WERI-Rb-1 (cell line): ENCODE measurements at places on chromosomes 1 and 21.

DNA sequence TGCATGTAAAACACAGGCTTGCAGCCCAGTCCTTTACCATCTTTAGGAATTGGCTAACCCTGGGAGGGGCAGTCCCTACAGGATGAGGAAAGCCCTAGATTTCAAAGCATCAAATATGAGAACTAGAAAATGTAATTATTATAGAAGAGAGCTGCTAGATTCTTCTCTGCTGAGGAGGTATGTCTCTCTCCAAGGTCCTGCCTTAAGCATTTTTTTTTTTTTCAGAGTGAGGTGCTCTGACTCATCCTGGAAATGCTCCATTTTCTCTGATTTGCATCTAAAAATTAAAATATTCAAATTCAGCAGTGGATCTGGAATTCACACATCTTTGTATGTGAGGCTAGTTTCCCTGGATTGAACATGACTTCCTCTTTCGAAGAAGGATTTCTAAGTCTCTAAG, 149.8 kb downstream of the ZNF648 start:
- DNase-seq: no peak

DNA sequence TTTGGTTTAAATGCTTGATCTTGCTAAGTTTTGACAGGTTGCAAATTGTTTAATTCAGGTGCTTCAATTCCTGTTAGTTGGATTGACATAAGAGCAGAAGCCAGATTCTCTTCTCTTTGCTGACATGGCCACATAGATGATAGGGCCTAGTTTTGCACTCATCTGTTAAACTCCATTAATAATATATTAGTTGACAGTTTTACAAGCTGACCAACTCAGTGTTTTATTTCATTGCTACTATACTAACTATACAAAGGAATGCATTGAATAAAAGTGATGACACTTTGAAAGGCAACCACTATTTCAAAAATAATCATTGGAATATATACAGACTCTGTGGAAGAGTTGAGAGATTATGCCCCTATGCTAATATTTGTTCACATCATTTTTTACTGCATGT, 255.6 kb upstream of the DPYD start:
- no peak for DNase-seq

DNA sequence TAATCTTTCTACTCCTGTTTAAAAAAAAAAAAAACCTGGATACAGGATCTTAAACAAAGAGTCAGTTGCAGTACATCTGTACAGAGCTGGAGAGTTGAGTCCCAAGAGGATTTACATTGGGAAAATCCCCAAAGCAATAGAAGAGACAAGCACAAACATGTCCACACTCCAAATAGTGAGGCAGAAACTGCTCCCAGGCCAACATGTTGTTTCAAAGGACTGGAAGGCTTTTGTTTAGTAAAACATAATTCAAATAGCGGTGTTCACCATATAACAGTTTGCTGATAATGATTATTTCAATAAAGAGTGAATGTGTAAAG, 425.4 kb downstream of the ADGRL2 start:
- DNase-seq: peak; percentile 10

DNA sequence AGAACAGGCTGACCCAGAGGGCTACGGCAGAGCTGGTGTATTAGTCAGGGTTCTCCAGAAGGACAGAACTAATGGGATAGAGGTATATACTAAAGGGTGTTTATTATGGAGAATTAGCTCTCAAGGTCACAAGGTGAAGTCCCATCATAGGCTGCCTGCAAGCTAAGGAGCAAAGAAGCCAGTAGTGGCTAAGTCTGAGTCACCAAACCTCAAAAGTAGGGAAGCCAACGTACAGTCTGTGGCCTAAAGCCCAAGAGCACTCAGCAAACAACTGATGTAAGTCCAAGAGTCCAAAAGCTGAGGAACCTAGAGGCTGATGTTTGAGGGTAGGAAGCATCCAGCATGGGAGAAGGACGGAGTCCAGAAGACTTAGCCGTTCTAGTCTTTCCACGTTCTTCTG, 179.2 kb downstream of the BACH1 start:
- DNase-seq: no peak

- no peak for DNase-seq
These were observed 16.1 kb downstream of the SLAMF1 start for GRCh38 chr1:160630523-160631451.

DNA sequence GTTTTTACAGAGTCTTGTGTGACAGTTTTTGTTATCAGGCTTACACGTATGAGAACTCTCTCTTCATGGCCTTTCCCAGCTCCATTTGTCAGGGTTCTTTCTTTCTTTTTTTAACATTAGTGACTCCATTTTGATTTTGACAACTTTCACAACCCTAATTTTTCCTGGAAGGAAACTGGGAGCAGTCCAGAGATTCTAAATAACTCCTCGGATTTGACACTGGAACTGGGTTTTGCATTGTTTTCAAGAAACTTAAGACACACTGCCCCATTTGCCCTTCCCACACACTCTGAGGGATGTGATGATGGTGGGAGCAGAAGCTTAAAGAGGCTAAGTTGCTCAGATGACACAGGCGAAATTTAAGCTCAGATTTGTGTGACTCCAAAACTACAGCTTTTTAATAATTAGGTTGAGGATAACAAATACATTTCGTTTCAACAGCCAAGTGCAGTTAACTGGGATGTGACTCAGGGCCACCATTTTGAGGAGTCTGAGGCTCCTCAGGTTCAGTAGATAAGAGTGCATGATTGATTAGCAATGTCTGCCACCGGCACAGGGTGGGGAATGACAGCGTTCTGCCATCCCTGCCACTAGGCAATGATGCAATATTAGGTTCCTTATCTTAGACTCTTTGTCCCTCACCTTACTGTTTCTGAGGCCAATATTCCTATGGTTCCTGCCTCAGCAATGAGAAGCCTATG, 95.1 kb upstream of the ATP1A1 start:
- DNase-seq: no peak

- no peak for DNase-seq
These were observed 28.5 kb upstream of the EPS8L3 start for GRCh38 chr1:109792056-109792831.

GRCh38 chr1:180382326-180383115, 119.9 kb downstream of the ACBD6 start:
- DNase-seq: no peak

- DNase-seq: peak; percentile 69
These were observed 52.2 kb upstream of the ARTN start for GRCh38 chr1:43881415-43881814.

DNA sequence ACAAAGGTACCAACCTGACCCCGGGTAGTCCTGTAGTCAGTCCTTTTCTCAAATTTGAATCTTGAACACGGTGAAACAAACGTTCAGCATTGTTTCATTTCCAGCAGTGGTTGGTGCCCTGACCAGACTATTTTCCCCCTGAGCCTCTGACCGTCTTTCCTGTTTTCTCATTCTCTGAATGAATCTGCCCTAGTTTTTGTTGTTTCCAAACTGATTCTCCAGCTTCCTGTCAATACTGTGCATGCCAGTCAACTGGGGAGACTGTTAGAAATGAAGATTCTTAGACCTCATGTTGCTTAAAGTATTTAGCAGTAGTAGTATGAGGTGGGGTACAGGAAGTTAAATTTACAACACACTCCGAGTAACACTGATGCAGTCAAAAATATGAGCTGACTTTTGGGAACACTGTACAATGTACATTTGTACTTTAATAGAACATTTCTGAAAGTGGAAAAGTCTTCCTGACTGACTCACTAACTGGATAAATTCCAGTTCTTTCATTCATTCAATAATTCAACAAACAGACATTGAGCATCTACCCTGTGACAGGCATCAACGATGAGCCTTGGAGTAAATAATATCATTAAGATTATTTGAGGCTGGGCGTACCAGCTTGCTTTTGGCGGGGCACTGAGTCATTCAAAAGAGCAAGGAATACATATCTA, 26.0 kb upstream of the ZRANB2 start:
- no peak for DNase-seq

DNA sequence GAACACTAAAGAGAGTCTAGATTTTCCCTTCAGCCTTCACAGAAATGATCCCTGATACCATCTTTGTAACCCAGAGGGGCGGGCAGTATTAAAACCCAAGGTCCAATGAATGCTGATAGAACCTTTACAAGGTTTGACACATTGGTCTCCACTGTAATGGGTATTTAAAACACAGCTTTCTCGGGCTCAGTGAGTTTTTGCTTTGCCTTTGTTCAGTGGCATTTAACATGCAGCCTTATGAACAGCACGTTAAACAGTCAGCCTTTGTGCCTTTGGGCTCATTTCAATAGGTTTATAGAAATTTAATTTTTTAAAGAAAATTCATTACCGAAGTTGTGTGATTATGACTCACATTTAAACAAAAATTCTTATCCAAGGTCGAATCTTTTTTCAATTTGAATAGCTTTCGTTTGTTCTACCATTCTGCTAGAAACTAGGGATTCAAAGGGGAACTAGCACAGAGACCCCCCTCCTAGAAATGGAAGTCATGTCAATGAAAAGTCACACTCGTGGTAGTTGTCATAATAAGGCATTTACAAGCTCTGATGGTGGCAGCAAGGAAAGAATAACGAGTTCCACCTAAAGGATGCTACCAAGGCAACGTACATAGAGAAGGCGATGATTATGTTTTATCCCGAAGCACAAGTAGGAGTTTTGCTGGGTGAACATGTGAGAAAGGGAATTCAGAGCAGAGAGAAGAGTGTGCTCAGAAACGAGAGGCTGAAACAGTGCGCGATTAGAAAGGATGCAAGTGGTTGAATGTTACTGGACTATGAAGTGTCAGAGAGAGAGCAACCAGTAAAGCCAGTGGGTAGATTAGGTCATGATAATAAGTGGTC, 66.2 kb downstream of the SGIP1 start:
- DNase-seq: no peak

DNA sequence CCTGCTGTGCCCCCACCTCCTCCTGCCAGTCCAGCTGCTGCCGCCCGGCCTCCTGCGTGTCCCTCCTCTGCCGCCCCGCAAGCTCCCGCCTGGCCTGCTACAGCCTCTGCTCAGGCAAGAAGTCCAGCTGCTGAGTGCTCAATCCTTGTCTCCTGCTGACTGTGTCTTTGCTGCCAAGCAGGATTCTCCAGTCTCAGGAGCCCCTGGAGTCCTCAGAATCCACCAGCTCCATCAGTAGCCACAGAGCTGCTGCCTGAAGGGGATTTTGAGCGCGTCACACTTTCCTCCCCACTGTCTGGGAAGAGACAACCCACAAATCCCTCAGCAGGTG, 973 bp downstream of the KRTAP10-11 start:
- no peak for DNase-seq

- no peak for DNase-seq
These were observed 33.3 kb upstream of the BECN2 start for GRCh38 chr1:241924080-241924808.

DNA sequence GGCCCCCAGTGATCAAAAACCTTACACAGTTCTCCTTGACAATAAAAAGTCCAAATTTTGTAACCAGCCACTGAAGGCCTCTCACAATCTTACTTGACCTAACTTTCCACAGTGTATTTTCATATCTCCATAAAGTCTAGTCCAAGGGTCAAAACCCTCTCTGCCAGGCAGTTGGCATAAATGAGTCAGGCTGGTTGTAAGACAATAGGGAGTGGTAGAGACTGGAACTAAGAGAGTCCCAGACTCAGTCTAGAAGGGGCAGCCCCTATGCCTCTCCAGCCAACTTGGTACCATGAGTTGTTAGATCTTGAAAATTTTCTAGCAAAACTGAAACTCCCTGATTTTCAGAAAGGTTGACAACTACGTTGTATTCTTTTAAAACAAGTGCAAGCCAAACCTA, 21.0 kb downstream of the KIF21B start:
- DNase-seq: no peak

DNA sequence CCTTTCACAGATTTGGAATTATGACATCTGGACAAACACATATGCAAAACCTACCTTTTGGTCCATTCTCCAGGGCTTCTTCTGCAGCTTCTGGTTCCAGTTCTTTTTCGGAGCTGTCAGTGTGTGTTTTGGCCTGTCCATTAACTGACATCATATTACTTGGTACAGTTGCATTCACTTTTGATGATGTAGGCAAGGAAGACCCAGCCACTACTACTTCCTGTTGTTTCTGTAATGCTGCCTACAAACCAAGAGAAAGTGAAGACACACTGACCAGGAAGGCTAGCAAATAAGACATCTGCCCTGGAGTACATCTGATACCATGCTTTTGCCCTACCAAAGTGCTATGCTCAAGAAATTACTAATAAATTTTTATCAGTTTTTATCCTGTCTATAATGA, 31.9 kb downstream of the ACBD3 start:
- no peak for DNase-seq

DNA sequence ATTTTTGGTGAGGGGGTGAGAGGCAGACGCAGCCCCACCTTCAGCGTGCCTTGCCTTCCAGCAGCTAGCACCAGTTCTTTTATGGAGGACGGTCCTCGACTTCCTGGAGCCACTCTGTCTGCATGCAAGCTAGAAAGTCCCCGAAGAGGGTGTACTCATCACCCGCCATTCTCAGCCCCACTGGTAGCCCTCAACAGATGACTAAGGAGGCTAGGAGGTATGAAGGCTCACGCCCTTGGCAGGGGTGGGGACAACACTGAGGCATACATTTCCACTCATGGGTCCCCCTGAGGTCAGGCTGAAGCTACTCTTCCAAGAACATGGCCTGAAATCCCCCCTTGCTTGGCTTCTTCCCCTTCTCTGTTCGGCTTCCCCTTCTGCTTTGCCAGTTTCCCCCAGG, 8.9 kb upstream of the PTPRF start:
- DNase-seq: no peak

GRCh38 chr1:102578804-102579203, 529.5 kb downstream of the COL11A1 start:
- DNase-seq: no peak

DNA sequence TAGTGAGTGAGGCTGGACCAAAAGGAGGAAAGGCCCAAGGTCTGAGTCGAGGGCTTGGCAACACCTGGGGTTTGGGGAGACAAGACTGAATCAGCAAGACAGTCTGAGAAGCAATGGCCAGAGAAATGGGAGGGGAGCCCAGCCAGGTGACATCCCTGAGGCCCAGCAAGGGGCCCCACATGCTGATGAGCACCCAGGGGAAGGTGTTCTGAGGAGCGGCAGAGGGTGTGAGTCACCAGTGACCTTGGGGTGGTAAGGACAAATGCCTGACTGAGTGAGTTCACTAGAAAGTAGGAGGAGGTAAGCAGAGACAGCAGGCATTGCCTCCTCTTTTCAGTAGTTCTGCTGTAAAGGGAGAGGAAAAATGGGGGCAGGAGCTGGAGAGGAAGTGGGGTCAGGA, 192.4 kb upstream of the GALNT2 start:
- no peak for DNase-seq

- DNase-seq: no peak
These were observed 176.7 kb downstream of the CAMTA1 start for GRCh38 chr1:6961905-6962477.

DNA sequence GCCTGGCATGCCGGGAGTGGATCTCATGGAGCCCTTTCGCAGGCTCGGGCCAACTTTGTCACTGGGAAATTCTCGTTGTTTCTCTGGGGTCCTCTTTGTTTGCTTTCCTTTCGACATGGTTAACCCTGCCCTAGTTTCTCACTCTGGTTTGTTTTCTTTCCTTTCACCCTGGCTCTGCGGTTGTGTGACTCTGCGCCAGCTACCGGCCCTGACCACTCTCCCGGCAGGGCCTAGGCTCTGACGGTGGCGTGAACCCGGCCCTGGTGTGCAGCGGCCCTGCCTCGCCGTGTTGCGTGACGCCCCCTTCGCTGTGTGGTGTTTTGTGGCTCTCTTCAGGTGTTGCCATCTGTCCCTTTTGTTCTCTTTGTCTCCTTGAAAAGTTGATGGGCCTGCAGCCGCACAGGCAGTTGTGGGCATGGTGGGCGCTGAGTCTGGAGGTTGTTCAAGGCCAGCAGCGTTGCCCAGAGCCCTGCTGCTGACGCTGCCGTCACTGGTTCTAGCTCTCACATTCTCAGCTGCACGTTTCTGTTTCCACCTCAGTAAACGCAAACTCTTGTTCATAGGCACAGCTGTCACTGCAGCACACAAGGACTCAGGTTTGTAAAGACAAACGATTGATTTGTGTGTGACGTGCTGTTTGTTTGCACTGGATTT, 64.6 kb upstream of the DIP2A start:
- DNase-seq: no peak

GRCh38 chr21:38114717-38115333, 142.0 kb upstream of the KCNJ15 start:
- no peak for DNase-seq
